Kidney (tissue), 22 donors: ENCODE measurements at places on chromosomes 11 and 22.

- no peak for DNase-seq
These were observed 13.2 kb upstream of the HDHD5 start for GRCh38 chr22:17172029-17172833.

GRCh38 chr11:75969626-75970308 is 154.8 kb downstream of the UVRAG start:
- no peak for DNase-seq

GRCh38 chr11:21986361-21986760 is 206.5 kb upstream of the ANO5 start:
- no peak for DNase-seq

GRCh38 chr22:37559901-37560607 is at the start of gene CDC42EP1:
CDC42EP1 (plus strand) TSS chr22:37560480; CDS start chr22:37566350, 5,870 bp downstream.
- peak; percentile 84 for DNase-seq

- DNase-seq: no peak
These were observed 77.9 kb upstream of the HSD17B12 start for GRCh38 chr11:43602670-43603069.

DNA sequence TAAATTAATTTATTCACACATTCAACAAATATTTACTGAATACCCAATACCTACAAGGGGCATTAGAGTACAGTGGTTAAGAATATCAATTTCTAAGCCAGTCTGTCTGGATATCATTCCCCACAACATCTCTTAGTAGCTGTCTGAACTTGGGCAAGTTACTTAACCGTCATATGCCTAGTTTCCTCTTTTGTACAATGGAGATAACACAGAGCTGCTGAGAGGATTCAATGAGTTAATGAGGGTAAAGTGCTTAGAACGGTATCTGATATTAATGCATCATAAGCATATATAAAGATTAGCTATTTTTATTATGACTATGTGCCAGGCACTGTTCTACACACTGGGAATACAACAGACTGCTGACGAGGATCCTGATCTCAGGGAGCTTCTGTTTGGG is 116.4 kb downstream of the APOL5 start:
- DNase-seq: no peak

DNA sequence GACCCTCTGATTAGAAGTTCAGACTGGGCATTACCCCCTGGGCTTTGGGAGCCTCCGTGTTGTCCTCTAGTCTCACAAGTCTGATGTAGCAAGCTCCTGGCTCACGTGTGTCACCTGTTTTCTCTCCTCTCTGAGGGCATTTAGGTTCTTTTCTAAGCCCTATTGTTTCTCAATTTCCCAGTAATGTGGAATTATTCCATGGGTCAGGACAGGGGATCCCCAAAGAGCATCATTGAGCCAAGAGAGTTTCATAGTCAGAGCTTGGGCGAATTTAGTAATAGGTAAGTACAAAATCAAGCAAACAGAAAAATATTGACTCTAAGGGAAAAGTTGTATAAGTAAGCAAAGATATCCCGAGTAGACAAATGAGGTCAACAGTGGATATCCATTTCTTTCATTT is 57.3 kb downstream of the PPP6R2 start:
- no peak for DNase-seq

DNA sequence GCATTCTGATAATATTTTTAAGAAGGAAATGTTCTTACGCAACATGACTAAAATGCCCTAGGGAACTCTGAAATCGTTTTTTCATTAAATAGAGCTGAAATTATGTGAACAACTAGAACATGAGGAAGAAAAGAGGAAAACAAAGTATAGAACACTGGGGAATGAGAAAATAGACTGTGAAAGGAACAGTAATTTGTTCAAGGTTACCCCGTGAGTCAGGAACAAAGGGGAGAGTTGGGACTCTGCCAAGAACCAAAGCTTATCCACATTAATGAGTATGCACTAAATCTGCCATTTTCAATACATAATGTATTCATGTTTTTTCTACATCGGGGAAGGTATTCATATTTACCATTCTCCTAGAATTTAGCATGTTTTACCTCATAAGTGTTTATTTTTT is 961.8 kb upstream of the CCDC90B start:
- DNase-seq: peak; percentile 16

- no peak for DNase-seq
These were observed 50.7 kb downstream of the ACER3 start for GRCh38 chr11:76911415-76911808.

DNA sequence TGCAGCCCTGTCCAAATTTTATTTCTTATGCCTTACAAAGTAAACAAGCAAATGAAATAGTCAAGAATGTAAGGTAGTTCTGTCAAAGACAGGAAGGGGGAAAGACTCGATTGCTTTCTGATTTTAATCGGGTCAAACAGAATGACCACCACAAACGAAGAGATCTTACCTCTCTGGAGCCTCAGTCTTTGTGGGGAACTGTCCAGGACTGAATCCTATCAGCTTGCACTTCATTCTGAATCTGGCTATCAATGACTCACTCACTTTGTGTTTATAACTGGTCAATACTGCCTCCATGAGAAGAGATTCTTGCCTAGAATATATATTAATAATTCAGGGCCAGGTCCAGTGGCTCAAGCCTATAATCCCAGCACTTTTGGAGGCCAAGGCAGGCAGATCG is 17.2 kb downstream of the MSANTD2 start:
- no peak for DNase-seq

DNA sequence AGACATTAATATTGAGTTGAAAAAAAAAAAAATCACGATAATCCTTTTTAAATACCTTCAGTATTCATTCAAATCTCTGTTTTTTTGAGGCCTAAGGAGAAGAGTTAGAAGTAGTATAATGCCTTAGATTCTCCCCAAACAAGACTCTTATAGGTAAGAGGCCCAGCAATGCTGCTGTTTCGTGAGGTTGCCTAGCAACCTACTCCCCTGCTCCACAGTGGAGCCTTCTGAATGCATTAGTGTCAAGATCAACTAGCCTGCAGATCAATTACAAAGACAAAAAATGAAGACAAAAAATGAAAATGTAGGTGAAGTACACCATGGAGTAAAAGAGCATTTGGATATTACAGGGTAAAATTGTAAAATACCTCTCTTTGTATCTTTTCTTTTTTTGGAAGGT is 229.8 kb upstream of the LUZP2 start:
- DNase-seq: no peak

GRCh38 chr11:69516526-69516925 is 35.1 kb downstream of the LINC01488 start:
- DNase-seq: no peak

DNA sequence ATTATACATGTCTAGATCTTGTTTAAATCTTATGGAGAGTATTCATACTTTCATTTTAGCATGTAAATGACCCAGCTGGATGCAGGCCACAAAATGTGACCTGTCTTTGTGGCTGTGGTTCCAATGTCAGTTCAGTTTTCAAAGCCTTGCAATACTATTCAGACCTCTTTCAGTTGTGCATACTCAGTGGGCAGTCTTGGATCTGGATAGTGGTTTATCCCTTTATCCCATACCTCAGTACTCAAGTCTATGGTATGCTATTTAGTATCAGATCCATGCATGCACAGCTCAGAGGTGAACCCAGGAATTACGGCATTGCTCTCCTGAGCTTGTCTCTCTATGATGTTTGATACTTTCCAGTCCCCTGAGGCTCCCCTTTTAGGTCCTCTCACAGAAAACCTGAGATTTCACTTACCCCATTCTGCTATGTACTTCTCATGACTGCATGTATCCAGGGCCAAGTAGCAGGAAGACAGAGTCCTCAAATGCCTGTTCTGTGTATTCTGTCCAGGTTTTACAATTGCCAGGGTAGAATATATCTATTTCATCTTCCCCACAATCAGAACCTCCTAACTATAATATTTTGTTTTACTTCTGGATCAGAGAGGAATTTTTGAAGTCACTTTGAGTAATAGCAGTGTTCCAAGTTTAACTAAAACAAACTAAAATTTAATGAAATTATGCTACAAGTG is 6.9 kb upstream of the P4HA3 start:
- DNase-seq: no peak

GRCh38 chr22:21444701-21445436 is 22.3 kb upstream of the TMEM191C start:
- no peak for DNase-seq

DNA sequence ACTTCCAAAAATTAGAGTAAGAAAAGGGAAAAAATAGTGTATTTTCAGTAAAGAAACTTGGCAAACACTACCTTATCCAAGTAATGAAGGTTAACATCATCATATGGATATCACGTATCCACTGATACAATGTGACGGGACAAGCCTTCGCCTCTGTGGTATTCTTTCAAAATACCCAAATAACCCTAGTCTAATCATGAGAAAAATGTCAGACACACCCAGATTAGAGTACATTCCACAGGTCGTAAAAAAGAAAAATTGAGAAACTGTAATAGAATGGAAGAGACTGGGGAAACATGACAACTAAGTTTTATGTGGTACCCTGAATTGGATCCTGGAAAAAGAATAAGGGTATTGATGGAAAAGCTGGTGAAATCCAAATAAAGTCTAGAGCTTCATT is 48.9 kb downstream of the NARS2 start:
- DNase-seq: no peak

- peak; percentile 94 for DNase-seq
These were observed 17.5 kb downstream of the ATG16L2 start for GRCh38 chr11:72831521-72832300.

DNA sequence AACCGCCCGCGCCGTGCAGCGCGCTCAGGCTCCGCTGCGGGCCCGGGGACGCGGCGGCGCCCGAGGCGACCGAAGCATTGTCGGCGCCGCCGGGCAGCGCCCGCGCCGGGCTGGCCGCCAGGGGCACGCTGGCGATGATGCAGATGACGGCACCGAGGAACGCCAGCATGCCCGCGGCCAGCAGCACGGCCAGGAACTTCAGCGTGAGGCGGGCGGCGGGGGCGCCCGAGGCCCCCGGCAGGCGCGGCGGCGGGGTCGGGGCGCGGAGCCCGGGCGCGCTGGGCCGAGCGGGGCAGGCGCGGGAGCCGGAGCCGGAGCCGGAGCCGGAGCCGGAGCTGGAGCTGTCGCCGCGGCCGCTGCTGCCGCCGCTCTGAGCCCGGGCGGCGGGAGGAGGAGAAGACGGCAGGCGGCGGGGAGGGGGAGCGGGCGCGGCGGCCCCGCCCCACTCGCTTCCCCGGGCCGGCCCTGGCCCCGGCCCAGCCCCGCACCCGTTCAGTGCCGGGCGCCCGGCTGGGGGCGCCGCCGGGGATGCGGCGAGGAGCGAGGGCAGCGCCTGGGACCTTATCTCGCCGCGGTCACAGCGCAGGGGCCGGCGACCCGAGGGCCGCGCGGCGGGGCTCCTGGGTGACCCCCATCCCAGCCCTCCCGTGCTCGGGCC is at the start of gene NPTXR:
TSS of gene NPTXR (minus strand) at position 372 of the 658 bp plus-strand sequence.
- DNase-seq: no peak

- DNase-seq: peak; percentile 32
These were observed 1.8 kb downstream of the ADSL start for GRCh38 chr22:40348025-40348658.

- no peak for DNase-seq
These were observed 336.5 kb downstream of the TMEM135 start for GRCh38 chr11:87374038-87374807.

- DNase-seq: peak; percentile 86
These were observed 11.1 kb downstream of the POLR3H start for GRCh38 chr22:41532908-41533825.

GRCh38 chr11:88604260-88604659 is 266.7 kb upstream of the CTSC start:
- no peak for DNase-seq

DNA sequence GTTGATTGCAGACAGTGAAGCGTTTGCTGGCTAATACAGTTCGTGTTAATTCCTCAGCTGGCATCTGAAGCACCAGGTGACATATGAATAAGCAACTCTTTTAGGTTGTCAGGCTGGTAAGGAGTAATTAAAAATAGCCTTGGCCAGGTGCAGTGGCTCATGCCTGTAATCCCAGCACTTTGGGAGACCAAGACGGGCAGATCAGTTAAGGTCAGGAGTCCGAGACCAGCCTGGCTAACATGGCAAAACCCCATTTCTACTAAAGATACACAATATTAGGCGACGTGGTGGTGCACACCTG is 74.9 kb downstream of the CECR2 start:
- no peak for DNase-seq

GRCh38 chr22:20946080-20946986 is 20.7 kb upstream of the AIFM3 start:
- no peak for DNase-seq

DNA sequence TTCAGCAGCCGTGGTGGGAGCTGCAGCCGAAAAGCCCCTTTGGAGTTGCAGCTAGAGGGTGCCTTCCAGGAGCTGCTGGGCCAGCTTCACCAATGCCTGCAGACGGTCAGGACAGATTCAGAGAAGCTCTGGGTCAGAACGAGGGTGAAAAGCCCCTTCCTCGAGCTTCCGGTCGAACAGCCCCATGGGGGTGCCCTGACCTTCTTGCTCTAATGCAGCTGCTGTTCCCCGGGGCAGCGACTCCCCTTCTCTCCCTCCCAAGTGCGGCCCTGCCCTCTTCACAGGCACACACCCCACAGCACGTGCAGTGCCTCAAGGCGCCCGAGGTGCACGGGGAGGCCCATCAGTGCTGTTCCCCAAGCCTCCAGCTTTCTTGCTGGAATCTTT is 9.6 kb upstream of the IFITM3 start:
- DNase-seq: no peak

DNA sequence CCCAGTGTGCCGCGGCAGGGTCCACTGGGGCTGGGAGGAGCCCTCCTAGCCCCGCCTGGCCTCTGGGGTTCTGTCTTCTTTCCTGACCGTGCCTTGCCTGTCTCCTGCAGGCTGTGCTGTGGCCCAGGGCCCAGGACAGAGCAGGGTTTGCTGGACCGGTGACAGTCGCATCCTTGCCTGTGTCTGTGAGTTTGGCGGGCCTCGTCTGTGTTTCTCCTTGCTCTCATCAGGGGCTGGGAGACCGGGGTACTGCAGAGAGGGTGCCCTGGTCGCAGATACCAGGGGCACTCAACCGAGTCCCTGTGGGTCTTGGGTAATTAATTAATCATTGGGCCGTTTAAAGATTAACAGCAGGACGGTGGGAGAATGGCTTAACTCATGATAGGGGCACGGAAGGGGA is 29.9 kb downstream of the RPL3 start:
- peak; percentile 71 for DNase-seq

DNA sequence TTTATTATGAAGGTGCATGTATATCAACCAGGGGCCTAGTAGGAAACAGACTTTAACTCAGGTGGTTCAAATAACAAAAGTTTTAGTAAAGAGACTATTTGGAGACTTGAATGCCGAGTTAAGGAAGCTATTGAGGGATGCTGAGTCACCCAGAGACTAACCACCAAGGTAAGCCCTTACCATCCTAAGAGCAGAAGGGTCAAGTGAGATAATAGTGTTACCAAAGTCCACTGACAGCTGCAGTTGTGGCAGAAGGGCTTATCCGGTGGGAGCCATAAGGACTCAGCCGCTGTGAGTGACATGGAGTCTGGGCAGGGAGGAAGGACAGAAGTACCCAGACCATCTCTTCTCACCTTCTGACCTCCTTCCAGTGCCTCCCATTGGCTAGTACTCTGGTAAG is 134.0 kb downstream of the INSC start:
- DNase-seq: no peak

GRCh38 chr22:36358533-36359469 is 29.0 kb downstream of the MYH9 start:
- no peak for DNase-seq

- no peak for DNase-seq
These were observed 198.4 kb downstream of the MAML2 start for GRCh38 chr11:96144553-96144952.

- DNase-seq: peak; percentile 59
These were observed 14.2 kb upstream of the GNB1L start for GRCh38 chr22:19868773-19869471.

- DNase-seq: no peak
These were observed 121.7 kb downstream of the SGSM3 start for GRCh38 chr22:40491990-40492631.

GRCh38 chr11:128904656-128905344 is 13.6 kb downstream of the KCNJ5 start:
- DNase-seq: peak; percentile 61

GRCh38 chr11:13094930-13095687 is 86.0 kb downstream of the RASSF10 start:
- DNase-seq: no peak
